ENCODE measurements at places on chromosomes 7 and 10.

DNA sequence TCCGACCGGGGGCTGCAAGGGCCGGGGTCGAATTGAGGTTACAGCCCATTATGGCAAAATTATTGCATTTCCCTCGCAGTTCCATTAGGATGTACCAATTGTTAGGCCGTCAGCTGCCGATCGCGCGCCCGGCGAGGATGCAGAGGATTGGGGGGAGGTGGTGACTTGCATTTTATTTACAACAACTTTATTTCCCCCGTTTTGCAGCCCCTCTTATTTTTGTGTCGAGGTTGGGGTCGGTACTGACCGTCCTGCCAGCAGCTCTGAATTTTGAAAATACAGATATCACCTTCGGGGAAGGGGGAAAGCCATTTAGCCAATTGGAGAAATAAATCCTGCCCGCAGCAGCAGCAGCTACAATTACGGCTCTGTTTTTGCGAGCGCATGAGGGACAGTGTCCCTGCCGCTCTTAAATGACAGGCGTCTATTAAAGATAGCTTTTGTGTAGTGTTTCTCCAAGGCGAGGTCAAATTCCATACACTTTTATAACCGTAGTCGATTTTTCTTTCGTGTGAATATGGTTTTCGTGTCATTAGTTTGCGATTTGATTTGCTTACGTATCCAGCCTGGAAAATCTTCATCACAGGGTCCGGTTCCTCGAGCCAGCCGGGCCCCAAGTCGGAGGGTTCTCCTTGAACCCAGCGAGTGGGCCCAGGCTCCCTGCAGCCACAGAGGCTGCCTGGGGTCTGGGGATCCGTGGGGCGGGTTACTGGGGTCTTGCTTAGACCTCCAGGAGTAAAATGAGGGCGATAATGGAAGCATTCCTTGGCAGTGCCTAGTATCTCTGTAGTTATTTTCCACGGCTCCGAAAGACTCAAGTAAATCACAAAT is 684 bp upstream of the HOXA5 start:
- no peak for DNase-seq

DNA sequence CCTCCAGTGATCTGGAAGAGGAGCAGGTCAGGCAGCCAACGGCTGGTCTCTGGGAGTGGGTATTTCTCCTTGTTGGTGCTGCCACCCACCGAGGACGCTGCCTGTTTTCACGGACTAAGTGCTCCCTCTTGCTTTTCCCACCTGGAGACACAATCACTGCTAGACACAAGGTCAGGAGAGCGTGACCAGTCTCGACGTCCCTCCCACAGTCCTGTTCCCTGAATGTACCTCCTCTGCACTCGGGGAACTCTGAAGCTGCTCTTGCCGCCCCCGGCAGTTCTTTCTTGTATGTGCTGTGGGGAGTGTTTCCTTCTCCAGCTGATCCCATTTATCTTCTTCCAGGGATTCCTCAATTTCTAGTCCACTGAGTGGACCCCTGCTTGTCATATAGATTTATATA is 89.4 kb downstream of the CYTH3 start:
- no peak for DNase-seq

DNA sequence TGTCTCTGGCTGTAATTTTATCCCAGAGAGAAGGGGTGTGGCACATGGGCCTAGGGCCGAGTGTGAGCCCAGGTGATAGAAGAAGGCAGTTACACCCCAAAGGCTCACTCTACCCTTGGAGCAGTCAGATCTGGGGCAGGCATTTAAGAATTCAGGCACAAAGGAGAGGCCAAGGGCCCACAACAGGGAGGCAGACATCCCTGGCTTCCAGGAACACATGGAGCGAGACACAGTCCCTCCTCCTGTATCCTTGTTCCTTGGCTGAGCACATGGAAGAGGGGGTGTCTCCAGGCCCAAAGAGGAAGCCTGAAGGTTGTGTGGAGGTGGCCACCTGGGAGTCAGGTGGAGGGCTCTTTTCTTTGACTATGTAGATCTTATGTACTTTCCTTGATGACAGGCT is 286.2 kb downstream of the RPS24 start:
- no peak for DNase-seq

DNA sequence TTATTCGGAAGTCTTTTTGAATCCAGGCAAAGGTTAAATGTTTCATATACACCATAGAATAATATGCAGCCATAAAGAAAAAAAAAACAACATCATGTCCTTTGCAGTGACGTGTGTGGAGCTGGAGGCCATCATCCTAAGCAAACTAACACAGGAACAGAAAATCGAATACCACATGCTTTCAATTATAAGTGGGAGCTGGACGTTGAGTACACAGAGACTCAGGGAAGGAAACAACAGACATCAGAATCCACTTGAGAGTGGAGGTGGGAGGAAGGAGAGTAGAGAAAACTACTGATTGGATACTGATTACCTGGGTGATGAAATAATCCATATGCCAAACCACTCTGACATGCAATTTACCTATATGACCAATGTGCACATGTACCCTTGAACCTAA is 293.4 kb downstream of the KLF6 start:
- no peak for DNase-seq

GRCh38 chr10:75074711-75075445 is 36.6 kb upstream of the SAMD8 start:
- no peak for DNase-seq

DNA sequence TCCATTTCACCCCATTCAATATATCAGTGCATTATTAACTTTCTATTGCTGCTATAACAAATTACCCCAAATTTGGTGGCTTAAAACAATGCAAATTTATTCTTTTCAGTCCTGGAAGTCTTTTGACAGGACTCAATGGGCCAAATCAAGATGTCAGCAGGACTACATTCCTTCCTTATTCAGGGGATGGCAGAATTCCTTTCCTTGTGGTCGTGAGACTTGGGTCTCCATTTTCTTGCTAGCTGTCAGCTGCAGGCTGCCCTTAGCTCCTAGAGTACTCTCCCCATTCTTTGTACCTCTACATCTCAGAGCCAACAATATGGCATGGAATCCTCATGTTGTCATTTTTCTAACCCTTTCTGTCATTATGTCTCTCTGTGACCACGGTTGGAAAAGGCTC is 310.6 kb downstream of the HDAC9 start:
- DNase-seq = no peak

GRCh38 chr10:91596825-91597196 is 36.1 kb downstream of the PPP1R3C start:
- no peak for DNase-seq

- no peak for DNase-seq
These were observed 87.8 kb downstream of the LCOR start for GRCh38 chr10:96919785-96920430.

DNA sequence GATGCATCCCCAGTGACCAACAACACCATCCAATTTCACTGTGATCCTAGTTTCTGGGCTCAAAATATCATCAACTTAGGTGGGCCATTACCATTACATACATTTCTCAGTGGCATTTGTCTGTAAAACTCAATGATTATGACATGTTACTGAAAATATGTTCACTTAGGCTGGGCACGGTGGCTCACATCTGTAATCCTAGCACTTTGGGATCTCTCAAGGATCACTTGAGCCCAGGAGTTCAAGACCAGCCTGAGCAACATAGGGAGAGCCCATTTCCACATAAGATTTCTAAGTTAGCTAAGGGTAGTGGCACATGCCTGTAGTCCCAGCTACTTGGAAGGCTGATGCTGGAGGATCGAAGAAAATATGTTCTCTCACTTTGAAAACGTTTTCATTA is 91.0 kb downstream of the TRIM24 start:
- no peak for DNase-seq

DNA sequence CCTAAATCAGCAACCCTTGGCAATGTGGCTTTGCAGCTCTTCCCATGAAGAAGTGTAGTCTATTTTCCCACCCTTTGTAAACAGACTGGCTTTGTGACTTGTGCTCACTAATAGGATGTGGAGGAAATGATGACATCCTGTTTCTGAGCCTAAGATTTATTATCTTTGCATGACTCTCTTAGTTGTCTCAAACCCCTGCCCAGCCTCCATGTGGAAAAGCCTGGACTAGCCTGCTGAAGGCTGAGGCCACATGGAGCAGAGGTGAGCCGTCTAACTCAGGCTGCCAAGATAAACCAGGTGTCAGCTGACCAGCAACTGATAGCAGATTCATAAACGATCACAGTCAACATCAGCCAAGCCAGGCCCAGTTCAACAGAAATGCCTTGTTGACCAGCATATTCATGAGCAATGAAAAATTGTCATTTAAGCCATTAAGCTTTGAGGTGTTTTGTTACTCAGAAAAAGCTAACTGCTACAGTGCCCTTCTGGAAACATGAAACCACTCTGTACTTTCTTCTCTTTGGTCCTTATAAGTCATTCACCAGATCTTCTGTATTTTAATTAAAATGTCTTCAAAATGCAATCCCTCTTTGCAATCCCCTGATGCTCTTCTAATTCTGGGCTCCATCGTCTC is 586.3 kb upstream of the ANKRD30A start:
- no peak for DNase-seq

DNA sequence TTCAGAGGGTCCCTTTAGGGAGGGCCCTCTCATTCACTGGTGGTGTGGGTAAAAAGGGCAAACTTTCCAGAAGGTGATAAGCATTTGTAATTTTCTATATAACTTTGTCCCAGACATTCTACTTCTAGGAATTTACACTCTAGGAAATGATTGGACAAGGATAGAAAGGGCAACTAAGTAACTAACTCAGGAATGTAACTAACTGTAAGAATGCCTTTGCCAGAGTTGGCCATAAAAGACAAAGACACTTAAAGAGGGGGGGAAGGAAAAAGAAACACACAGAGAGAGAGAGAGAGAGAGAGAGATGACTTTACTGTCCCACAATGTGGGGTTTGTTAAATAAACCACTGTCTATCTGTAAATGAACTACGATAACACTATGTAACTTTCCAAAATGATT is 38.5 kb upstream of the ITPRID1 start:
- no peak for DNase-seq

GRCh38 chr10:110842326-110842904 is 29.3 kb upstream of the PDCD4 start:
- no peak for DNase-seq

- DNase-seq = no peak
These were observed 5.8 kb upstream of the METTL27 start for GRCh38 chr7:73847941-73848723.

GRCh38 chr10:125599194-125599593 is 83.8 kb downstream of the TEX36 start:
- no peak for DNase-seq

DNA sequence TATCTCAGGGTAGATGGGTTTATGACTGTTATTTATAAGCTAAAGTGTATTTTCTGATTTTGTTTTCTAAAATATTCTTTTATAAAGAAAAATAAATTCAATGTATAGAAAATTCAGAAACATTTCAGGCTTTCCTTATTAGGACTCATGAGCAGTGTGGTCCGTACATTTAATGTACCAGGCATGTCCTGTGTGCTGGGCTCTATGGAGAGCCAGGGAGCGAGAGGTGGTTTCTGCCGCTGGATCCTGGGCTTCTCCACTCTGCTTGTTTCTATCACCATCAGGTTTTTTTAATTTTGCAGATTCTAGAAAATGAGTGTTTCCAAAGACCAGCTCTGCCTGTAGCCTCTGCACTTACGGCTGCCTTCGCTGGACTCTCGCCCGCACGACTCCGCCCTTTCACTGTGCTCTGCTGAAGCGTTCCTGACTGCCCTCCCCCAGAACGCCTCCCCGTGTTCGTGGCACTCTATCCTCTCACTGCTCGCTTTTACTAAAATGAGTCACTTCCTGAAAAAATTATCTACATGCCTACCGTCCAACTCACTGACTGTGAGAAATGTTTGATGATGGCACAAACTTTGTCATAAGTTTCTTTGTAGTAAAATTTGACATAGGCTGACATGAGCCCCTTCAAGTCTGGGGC is 188.5 kb downstream of the ZMYND11 start:
- peak; percentile 7 for DNase-seq

- DNase-seq = no peak
These were observed 153.2 kb upstream of the ADCY1 start for GRCh38 chr7:45420843-45421495.

DNA sequence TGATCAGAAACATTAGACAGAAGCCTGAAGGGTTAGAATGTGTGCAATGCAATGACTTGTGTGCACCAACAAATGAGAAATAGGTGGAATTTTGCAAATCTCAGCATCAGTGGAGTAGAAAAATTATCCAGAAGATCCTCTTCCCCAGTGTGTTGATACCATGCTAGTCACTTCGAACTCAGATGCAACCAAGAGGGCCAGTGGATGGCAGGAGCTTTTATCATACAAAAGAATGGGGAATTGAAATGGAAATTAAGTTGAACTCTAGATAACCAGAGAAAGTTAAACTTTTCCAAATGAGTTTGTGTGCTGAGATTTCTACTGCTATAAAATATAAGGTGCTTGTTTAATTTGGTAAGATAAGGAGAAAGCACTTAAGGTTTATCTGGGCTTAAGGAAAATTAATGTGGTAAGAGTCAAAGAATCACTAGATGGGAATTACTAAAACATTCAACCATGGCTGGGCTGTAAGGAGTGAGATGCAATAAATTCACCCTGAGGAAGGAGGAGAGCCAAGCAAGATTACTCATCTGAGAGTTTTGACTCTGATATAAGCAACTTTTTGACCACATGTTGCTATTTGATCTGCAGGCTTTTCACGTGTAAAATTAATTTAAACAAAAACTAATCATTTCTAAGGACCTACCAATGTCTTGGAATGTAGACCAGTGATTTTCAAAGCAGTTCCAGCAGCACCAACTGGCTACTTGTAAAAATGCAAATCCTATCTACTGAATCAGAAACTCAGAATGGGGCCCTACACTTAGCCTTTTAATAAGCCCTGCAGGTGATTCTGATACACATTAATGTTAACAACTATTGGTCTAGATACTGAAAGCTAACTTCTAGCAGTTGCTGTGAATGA is 113.2 kb downstream of the CDC14C start:
- DNase-seq = no peak

GRCh38 chr7:82985144-82985802 is 177.4 kb downstream of the PCLO start:
- DNase-seq = no peak

DNA sequence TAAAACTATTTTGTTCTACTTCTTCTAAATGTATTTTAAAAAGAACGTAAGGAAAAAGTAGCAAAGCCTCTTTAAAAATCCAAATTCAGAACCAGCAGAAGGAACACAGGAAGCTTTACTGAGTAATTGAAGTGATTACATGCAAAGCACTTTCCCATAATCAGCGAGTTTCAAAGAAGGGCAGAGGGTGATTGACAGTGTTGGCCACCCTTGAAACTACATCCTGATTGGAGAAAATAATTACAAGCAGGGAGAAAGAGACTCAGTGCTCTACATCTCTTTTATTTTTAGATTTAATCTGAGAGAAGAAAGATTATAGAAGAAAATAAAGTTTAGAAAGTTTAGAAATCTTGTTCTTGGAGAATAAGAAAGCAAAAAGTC is 20.3 kb upstream of the HGF start:
- no peak for DNase-seq

GRCh38 chr10:126157189-126157588 is 231.1 kb downstream of the ADAM12 start:
- no peak for DNase-seq

DNA sequence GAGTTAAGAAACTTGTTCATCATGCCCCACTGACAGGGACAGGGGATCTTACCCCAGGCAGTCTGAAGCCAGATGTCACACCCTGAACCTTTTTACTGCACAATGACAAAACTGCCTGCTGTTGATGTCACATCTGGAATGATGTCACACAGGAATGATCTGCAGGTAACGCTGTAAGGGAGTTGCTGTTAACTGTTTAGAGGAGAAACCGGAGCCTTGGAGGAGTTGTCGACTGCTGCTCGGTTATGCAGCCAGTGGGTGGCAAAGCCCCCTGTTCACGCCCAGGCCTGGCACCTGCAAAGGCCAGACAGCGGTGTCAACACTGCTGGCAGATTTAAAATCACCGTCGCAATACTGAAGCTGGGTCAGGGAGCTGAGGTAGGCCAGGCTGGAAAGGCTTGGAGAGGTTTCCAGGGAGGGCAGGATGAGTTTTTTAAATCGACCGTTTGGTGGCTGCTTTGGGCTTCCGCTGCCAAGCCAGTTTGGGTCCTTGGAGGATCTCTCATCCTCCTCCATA is 10.0 kb upstream of the SLIT1 start:
- no peak for DNase-seq
